Naive thymus-derived CD8-positive, alpha-beta T cell (primary cell): ENCODE measurements at places on chromosomes 4 and X.

DNA sequence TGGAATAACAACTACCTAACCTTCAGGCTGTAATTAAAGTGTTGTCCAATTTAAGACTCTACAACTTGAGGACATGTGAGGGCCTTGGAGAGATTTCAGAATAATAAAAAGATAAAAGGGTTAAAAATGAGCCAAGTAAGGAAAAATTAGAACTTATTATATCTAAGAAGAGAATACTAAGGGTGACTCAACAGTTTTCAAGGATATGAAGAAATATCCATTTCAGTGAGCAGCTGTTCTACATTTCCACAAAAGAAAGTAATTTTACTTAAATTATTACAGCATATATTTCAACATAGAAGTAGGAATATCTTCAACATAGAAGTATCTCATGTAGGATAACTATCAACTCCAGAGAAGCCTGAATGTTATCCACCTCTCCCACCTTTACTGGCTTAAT is 11.3 kb downstream of the SNX12 start:
- DNase-seq, result no peak

DNA sequence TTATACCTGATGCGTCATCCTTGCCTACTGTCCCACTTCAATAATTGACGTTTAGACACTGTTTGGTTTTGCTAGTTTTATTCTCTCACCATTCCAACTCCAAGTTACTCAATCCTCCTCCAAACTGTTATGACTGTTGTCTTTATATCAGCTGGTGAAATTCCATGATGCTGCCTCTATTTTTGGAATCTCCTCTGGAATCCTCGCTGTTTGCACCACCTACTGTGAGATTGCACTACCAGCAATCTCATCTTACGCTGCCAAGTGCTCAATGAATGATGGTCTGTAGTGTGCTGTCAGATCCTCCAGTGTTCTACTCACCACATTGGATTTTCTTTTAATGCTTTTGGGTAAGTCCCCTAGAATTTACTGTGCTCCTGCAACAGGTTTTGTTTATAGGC is 13.2 kb upstream of the PCDH18 start:
- DNase-seq, result no peak

DNA sequence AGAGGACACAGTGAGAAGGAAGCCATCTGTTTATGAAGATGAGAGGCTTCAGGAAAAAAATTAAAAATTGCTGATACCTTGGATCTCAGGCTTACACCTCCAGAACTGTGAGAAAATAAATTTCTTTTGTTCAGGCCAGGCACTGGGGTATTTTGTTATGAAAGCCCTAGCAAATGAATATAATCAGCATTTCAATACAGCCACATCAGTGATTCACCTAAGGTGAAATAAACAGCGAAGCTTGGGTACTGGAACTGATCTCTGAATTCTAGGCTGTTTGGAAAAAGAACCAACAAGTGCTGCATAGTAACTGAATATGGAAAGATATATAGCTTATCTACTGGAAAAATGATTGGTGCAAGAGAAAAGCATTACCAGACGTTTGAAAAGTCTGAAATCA is 88.5 kb downstream of the PDS5A start:
- DNase-seq, result no peak

DNA sequence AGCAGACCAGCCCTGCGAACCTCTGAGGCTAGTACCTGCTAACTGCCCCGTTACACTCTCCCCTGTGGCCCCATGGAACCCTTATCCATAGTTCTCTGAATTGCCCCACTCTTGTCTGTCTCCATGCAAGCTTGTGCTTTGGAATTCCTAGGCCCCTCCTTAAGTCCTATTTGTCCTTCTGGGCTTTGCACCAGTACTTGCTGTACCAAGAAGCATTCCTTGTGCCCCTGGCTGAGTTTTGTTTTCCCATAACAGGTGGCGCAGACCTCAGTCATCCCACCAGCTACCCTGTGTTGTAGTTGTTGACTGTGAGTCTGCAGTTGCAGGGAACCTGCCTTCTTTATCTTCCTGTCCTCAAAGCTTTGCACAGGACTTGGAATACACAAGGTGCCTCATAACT is 147.9 kb downstream of the AMMECR1 start:
- DNase-seq, result no peak

DNA sequence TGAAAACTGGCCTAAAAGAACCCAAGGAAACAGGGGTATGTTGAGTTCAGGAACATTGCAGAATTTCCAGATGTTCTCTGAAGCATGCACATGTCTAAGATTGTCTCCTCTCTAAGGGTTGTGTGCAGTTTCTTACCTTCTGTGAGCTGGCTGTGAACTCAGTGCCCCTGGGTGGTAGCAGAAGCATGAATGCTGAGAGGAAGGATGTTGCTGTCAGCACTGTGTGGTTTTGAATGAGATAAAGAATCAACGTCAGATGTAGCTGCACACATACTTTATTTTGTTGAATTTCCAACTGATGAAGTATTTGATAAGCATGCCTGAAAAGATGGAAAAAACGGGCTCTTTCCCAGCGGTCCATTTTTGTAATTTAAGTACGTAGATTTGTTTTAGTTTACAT is 23.8 kb upstream of the CD38 start:
- DNase-seq, result peak; percentile 30

DNA sequence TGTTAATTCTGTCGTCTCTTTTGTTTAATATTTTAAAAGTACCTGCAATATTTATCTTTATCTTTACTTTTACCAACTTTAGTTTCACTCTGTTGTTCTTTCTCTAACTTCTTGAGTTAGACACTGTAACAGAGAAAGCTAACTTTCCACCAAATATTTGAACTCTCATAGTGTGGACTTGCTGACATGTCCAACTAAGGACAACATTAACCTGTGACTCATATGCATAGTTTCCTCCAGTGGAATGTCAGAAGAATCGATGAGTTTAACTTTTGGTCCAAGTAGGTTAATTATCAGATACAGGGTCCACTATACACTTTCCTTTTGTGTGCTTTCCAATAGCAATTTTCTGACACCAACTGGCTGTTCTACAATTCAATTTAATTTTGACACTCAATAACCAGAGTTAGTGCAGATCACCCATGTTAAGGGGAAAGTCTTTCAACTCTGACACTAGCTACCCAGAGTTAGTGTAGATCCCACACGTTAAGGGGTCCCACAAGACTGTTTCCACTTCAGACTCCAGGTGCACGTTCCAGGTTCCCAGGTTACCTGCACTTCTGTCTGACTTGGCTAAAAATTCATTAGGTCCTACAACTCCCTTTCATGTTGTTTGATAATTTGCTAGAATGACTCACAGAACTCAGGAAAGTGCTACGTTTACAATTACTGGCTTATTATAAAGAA is 559.0 kb upstream of the AMOT start:
- DNase-seq, result no peak

GRCh38 chr4:36172656-36173055 is 71.7 kb downstream of the ARAP2 start:
- DNase-seq, result no peak

- no peak for DNase-seq
These were observed 218.3 kb upstream of the CNKSR2 start for GRCh38 chrX:21155916-21156315.

DNA sequence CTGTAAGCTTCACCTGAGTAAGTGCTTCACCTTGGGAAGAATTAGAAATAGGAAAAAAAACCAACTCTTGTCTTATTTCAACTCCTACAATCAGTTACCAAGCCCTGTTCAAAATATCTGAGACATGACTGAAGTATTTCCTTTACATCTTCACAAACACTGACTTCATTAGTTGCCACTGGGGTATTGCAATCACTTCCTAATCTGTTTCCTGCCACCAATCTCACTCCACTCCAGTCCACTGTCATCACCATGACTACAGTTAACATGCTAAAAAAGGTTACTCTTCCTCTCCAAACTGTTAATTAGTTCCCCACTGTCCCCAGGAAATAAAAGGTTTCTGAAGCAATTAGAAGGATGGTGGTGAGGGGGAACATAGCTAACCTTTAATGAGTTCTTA is 3.3 kb upstream of the SUPT20HL1 start:
- DNase-seq, result no peak

DNA sequence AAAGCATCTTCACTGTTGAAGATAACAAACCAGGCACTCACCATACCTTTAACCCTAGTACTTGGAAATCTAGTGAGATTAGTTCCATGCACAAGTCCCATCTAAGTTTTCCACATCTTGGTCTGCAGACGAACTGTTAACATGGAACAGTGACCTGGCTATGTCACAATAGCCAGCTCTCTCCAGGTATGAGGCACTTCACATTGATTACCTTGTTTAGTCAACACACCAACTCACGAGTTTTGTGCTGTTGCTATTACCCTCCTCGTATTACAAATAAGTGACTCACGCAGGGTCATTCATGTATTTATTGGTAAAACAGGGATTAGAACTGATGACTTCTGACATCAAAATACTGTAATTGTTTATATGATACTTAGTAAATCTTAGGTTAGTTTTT is 36.4 kb upstream of the FRAS1 start:
- DNase-seq, result no peak

DNA sequence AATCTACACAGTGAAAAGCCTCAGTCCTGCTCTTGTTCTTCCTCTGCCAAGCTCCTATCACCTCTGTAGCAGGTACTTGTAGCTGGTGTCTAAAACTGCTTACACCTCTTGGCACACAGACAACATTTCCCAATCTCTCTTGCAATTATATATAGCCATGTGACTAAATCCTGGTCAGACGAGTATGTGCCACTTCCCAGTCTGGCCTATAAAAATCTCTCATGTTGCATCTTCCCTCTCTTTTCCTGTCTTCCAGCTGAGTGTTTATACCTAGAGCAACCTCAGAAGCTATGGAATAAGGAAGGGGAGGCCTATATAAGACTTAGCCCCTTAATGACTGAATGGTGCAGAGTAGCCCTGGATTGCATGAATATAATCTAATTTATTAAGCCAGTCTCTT is 105.8 kb downstream of the RNF150 start:
- no peak for DNase-seq

GRCh38 chr4:99436462-99436861 is 1.3 kb upstream of the ADH7 start:
- no peak for DNase-seq

GRCh38 chr4:75909405-75909804 is 7.2 kb upstream of the PPEF2 start:
- no peak for DNase-seq

- DNase-seq, result no peak
These were observed 138.8 kb downstream of the DCTD start for GRCh38 chr4:182778222-182778982.

DNA sequence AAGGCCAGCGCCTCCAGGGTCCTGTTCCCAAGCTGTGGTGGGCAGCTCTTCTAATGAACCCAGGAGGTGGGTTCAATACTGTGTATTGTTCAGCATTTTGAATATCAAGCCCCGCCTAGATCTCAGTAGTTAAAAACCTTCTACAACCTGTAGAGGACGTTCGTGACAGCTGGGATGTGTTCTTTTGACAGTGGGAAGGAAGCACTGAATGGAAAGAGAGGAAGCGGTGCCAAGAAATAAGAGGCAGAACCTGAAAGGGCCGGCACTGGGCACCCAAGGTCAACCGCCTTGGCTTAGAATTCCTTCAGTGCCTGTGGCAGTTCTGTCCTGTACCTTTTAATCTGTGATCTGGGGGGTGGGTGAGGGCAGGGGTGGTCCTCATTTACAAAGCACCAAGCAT is 73.1 kb downstream of the CC2D2A start:
- DNase-seq, result no peak

DNA sequence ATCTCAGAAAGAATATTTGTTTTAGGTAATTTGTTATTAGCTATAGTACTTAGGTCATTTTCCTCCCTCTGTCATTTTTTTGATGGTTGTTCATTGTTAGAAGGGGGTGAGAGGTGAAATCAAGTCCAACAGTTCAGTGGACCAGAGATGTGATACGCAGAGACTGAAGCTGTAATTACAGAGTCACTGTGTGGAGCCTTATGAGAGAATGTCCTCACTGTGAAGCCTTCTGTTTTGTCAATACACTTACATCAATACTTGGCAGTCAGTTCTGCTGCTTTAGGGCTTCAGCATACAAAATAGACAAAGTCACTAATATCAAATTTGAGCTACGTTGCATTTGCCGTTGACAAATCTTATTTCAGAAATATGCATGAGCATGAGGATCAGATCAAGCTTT is 692.5 kb downstream of the C4orf33 start:
- DNase-seq, result no peak

DNA sequence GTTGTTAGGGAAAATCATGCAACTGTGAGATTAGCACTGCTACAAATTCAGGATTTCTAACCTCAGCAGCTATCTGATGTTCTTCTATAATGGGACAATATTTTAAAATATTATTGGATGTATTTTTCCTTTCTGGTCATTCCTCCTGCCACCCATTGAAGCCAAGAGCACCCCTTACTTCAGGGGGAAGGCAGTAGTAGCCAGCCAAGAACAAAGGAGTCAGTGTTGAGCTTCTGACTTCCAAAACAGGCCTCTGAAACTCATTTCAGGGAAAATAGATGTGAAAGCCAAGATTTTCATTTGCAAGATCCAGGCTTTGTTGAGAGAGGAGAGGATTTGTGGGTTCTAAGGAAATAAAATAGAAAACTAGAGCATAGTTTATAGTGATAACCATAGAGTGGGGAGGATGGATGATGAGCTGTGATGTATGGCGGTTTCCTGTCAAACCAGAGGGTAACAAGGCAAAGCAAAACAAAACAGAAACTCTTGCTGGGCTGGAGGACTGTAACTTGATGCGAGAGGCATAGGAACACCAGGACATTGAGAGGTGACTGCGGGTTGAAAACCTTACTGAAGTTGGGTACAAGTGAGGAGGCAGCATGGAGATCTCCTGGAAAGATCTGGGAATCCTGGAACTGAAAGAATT is 173.7 kb upstream of the LEF1 start:
- peak; percentile 48 for DNase-seq

DNA sequence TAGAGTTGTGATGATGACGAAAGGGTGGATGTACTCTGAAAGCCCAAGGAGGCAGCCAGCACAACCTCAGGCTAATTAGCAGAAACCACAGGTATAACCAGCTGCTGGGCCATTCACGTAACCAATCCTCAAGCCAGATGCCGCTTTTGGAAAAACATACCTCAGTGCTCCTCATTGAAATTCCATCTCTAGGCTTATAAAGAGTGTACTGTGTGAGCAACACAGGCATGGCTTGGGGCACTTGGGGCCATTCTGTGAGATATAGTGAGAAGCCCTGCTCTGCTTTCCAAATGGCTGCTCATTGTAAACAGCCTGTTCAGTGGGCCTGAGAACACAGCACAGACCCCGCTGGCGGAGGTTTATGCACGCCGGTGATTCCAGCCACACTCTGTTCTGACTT is 182.1 kb upstream of the HHIP start:
- no peak for DNase-seq

GRCh38 chr4:18980516-18981233 is 959.1 kb upstream of the LCORL start:
- DNase-seq, result no peak

GRCh38 chr4:8133897-8134563 is 24.6 kb downstream of the ABLIM2 start:
- no peak for DNase-seq

DNA sequence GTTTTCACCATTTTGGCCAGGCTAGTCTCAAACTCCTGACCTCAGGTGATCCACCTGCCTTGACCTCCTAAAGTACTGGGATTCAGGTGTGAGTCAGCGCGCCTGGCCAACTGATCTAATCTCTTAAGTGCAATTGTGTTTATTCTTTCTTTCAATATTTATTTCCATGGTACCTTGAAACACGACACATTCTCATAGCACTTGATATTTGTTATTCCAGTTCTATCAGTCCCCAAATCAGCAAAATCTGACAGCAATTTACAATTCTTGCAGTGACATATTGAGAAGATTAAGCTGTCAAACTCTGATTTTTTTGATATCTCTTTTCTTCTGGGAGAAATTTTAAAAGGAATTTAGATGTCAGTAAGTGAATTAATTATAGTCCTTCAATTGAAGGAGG is 218.1 kb upstream of the FAT4 start:
- DNase-seq, result no peak
